Breast epithelium (tissue), 4 donors: ENCODE measurements at places on chromosomes 5 and 9. TPM values are rescaled to one million over a fixed set of nuclear protein-coding genes. Genes with fewer than 3 reads are reported as not detected.

DNA sequence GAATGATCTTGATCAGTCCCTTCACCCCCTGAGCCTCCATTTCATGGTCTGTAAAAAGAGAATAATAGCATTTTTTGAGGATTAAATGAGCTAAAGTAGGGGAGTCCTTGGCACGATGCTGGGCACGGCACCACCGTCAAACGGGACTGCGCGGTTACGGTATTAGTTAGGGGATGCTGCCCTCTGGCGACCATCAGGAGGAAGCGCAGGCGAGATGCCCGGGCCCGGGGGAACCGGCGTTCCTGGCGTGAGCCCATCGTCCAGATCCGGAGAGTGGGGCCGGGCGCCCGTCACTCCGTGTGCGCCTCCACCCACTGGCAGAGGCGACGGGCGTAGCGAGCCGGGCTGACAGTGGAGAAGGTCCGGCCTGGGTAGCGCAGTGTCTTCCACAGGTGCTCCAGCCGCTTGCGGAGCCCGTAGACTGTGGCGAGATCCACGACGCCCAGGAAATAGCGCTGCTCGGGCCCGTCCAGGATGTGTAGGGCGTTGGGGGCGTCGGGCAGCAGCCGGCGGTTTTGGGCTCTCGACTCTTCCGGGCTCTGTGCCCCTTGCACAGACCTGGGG is 4.8 kb upstream of the ST6GALNAC4 start:
- no peak for DNase-seq

DNA sequence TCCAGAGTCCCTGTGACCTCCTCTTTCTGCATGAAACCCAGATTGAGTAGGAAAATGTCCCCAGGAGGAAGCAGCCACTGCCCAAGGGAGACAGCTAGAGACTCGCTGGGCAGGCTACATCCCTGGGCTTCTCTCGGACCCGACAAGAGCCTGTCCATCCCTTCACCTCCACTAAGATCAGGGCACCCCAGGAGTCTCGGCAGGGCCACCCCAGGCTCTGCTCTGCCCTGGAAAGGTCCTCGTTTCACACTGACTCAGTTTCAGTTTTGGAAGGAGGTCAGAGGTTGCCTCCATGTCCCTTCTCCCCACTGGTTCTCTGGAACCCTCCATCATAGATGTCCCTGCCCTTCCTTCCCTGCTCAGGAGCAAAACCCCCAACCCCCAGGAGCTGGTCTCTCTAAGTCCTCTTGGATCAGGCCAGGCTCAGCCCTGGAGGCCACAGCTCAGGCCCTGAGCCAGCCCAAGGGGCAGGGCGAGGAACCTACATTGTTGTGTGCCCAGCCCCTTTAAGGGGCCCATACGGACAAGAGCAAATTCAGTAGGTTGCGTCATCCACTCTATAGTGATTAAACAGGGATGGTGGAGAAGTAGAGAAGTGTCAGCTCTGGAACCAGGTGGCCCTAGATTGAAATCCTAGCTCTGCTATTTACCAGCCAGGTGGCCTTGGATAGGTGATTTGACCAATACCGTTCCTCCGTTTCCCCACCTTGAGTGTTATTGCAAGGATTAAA is 37.4 kb downstream of the C9orf50 start:
- DNase-seq: no peak

FRRS1L gene
- total RNA-seq: 2.6 TPM

- no peak for DNase-seq
Measured at GRCh38 chr9:126119731-126120130, 206.9 kb upstream of the MVB12B start.

DNA sequence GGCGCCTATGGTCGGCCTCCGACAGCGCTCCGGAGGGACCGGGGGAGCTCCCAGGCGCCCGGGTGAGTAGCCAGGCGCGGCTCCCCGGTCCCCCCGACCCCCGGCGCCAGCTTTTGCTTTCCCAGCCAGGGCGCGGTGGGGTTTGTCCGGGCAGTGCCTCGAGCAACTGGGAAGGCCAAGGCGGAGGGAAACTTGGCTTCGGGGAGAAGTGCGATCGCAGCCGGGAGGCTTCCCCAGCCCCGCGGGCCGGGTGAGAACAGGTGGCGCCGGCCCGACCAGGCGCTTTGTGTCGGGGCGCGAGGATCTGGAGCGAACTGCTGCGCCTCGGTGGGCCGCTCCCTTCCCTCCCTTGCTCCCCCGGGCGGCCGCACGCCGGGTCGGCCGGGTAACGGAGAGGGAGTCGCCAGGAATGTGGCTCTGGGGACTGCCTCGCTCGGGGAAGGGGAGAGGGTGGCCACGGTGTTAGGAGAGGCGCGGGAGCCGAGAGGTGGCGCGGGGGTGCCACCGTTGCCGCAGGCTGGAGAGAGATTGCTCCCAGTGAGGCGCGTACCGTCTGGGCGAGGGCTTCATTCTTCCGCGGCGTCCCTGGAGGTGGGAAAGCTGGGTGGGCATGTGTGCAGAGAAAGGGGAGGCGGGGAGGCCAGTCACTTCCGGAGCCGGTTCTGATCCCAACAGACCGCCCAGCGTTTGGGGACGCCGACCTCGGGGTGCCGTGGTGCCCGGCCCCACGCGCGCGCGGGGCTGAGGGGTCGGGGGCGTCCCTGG is 561 bp downstream of the DAPK1 start:
- DNase-seq: no peak

GRCh38 chr9:71765693-71766092 is 2.6 kb downstream of the CEMIP2 start:
- no peak for DNase-seq

- DNase-seq: no peak
Measured at GRCh38 chr5:77239126-77239741, 28.8 kb downstream of the PDE8B start.

C9orf43 gene
- 0.59 TPM for total RNA-seq

GRCh38 chr9:94677929-94678328 is 38.6 kb upstream of the FBP1 start:
- no peak for DNase-seq

SLC4A9 gene
- not detected for total RNA-seq

- no peak for DNase-seq
Measured at GRCh38 chr5:121963392-121963791, 1.6 kb downstream of the SRFBP1 start.

DNA sequence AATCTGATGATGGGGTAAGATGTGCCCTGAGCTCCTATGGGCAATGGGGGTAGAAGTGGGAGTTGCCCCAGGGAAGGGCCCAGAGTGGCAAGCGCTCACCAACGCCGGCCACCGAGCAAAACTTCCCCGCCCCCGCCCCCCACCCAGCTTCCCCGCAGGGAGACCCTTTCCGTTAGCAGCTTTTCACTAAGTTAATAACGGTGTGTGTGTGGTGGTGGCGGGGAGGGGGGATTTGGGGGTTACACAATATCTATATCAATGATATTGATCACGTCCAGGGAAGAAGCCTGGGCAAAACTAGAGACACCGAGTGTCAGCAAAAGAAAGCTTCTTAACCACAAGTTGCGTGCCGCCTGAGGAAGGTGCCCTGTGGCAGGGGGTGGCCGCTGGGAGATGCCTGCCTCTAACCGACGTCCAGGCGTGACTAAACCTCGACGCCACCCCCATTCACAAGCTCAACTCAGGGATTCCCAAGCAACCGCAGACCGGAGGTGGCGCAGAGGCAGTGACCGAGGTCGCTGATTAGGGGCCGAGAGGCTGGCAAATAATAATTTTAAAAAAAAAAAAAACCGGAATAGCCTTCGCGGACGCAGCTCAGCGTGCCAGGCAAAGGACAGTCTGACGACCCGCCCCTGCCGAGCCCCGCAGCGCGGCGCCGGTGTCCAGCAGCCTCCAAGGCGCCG is 222.6 kb downstream of the MEF2C start:
- no peak for DNase-seq

PCDHGB5 gene
- 7.5 TPM for total RNA-seq

DNA sequence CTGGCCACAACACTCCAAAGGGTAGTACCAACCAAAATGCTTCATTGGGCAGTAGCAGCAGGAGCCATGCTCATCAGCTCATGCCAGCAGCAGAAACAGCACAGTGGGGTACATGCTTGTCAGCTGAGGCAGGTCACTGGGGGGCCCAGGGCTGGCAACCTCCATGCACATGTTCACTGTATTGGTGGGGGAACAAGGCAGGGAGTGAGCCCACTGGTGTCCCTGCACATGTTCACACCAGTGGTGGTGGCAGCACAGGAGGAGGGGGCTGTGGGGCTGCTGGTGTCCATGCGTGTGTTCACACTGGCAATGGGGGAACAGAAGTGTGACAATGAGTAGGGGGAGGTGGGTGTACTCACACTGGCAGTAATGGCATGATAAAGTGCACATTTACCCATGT is 254.3 kb upstream of the KIF2A start:
- DNase-seq: no peak

DNA sequence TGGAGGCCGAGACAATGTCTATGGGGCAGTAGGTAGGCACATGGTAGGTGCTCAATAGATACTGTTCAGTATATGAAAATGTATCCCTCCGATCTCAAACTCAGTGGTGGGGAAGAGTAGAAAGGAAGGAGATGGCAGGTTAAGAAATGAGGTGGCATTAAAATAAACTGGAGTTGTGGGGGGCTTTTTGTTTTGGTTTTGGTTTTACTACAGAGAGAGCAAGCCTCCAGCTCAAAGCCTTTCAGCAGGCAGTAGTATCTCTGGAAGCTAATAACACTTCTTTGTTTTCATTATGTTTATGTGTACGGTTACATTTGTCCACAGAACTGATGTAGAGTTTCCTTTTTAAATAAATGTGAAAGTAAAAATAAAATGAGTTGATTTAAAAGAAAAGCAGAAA is 8.6 kb downstream of the MFAP3 start:
- no peak for DNase-seq

DNA sequence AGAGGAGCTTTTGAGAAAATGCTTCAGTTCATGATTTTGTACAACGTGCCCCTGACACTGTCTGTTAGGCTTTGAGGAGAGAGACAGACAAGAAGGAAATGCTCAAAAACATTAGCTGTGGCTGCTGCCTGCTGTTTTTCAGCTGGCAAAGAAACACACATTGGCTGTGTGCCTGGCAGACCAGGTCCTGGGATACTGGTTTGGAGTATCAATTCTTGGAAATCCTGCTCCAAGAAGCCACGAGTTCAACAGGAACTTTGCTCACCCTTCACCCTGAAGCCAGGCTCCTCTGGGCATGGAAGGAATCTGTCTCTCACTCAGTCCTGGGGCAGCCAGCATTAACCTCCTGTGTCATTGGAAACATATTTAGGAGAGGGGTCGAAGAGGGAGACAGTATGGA is 245.5 kb downstream of the AUH start:
- no peak for DNase-seq
